Choroid plexus epithelial cell (primary cell): ENCODE measurements at places on chromosomes 7 and 10.

- peak; percentile 99 for DNase-seq
These were observed 481.5 kb upstream of the AKR1E2 start for GRCh38 chr10:4344492-4344994.

- DNase-seq, result no peak
These were observed 165.6 kb upstream of the PRR15 start for GRCh38 chr7:29398011-29398410.

- DNase-seq, result no peak
These were observed 17.0 kb upstream of the SVIL start for GRCh38 chr10:29651767-29652166.

DNA sequence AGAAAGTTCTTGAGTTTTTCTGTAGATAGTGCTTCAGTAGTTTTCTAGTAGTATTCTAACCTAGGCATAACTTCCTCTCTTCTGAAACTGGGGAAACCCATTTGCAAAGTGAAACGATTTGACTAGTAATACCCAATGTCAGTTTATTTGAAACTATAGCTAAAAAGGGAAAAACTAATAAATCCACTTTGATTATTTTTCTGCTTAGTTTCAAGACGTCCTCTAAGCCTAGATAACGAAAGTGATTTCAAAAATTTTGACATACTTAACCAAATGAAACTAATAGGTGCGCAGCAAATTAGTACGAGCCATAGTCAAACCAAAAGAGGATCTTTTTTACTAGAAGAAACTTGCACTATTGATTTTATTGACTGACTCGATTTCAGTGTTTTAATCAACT is 9.8 kb upstream of the SP8 start:
- no peak for DNase-seq

- DNase-seq, result peak; percentile 56
These were observed 236.1 kb upstream of the BMPER start for GRCh38 chr7:33669251-33669670.

DNA sequence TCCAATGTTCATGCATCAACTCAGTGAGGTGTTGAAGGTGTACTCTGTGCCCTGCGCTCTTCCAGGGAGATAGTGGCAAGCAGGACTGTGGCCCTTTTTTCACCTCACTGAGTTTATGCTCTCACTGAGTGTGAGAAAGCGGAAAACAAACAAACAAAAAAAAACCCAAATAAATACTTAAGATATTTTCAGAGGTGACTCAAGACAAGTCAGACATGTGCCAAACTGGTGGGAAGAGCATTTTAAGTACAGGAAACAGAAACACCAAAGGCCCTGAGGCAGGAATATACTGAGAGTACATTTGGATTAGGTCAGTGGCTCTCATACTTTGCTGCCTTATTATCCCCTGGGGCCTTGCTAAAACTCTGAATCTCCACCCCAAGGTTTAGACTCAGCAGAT is 111.9 kb upstream of the IGFBP3 start:
- DNase-seq, result peak; percentile 12

DNA sequence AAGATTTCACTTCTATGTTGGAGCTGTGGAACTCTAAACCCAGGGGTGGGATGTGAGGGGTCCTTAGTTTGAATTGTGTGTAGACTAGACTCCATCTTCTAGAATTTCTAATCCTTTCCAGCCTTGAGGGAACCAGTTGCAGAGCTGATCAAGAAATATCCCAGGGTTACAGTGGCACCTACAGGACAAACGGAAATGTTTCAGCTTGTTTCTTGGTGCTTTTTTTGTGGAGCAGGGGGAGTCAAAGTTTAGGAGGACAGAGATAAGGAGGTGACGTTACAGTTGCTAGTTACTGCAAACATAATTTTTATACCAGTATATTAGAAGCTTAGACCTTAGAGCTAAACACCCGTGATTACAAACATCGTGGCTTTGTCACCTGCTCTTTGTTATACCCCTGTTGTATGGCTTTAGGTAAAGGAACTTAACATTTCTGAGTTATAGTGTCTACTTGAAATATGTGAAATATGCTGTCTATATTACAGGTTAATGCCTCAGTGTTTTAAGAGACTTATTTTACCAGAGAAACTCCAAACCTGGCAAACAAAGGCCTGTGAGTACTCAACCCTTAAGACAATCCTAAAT is 84.5 kb upstream of the DYNC1I1 start:
- DNase-seq, result peak; percentile 72

DNA sequence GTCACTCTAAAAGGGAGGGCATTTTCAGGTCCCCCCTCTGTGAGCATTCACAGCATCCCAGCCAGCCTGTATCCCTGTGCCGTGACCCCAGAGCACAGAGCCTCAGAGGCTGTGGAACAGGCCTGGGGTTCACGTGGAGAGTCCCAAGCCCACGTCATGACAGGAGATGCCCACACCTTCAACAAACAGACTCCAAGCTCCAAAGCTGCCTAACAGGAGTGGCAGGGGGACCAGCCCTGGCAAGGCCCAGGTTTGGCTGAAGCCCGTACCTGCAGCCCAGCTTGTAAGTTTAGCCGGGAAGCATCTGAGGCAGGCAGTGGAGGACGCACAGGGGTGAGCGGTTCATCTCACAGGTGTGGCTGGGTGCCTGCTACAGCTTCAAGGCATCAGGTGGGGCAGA is 33.5 kb downstream of the LHPP start:
- no peak for DNase-seq

- no peak for DNase-seq
These were observed 149.1 kb upstream of the ADO start for GRCh38 chr10:62655337-62655994.

- DNase-seq, result no peak
These were observed 147.1 kb downstream of the BUB3 start for GRCh38 chr10:123301077-123301857.

DNA sequence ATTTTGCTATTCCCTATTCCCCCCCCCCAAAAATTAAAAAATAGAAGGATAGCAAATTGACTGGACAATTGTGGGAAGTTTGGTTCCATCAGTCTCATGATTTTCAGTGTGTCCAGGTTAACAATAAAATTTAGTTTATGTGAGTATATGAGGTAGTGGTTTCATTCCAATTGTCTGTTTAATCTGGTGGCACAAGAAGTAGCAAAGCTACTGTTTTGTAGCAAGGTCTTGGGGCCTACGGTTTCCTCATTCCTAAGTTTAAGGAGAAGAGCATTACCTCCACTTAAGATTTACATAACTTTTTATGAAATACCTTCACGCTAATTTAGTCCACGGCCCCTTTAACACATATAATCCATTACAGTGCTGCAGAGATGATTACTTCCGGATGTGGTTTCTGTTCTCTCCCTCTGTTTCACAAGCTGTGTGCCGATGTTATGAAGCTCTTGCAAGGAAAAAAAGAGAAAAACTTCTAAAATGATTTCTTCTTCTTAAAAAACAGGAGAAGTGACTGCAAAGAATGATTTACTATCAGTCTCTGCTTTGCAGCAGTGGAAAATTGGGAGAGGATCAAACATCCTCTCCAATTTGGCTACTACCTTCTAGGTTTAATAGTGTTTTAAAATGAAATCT is 32.7 kb upstream of the NPVF start:
- peak; percentile 78 for DNase-seq

GRCh38 chr10:5817322-5818047 is 4.3 kb upstream of the GDI2 start:
- no peak for DNase-seq

- no peak for DNase-seq
These were observed 190.0 kb downstream of the FAM107B start for GRCh38 chr10:14584661-14585060.

- DNase-seq, result peak; percentile 11
These were observed 27.5 kb upstream of the FIGNL1 start for GRCh38 chr7:50477640-50478039.

GRCh38 chr7:11957956-11958355 is 126.0 kb upstream of the THSD7A start:
- no peak for DNase-seq

DNA sequence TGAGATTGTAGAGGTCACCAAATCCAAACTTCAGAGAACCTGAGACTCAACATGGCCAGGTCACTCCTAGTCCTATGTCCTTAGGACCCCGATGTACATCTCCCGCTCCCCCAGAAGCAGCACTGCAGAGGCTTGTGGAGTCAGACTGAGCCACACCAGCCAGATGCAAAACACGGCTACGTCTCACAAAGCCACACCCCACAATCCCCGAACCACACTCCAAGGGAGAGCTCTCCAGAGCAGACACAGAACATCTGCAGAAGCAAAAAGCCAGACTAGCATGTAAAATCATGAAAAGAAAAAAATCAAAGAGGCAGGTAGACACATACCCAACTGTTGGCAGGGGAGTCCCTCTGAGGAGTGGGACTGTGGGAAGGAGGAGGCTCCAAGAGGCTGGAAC is 104.9 kb downstream of the CTBP2 start:
- peak; percentile 28 for DNase-seq

DNA sequence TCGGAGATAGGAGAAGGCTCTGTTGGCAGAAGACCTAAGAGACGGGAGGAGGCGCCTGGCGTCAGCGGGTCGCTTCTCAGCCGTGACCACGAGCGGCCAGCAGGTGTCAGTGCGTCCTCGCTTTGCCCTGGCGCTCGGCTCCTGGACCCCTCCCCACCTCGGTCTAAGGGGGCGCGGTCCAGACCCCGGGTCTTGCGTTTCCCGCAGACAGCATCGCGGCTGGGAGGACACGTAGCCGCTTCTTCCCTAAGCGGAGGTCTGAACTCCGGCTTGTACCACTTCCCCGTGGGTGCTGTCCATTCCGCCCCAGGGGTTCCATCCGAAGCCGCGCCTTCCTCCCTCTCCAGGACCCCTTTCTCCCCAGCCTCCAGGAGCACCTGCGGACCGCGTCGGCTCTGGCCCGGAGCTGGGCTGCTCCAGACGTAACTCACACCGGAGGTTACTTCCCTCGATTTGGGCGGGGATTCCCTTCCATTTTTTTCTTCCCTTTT is 593 bp upstream of the ADRA2A start:
- peak; percentile 62 for DNase-seq

DNA sequence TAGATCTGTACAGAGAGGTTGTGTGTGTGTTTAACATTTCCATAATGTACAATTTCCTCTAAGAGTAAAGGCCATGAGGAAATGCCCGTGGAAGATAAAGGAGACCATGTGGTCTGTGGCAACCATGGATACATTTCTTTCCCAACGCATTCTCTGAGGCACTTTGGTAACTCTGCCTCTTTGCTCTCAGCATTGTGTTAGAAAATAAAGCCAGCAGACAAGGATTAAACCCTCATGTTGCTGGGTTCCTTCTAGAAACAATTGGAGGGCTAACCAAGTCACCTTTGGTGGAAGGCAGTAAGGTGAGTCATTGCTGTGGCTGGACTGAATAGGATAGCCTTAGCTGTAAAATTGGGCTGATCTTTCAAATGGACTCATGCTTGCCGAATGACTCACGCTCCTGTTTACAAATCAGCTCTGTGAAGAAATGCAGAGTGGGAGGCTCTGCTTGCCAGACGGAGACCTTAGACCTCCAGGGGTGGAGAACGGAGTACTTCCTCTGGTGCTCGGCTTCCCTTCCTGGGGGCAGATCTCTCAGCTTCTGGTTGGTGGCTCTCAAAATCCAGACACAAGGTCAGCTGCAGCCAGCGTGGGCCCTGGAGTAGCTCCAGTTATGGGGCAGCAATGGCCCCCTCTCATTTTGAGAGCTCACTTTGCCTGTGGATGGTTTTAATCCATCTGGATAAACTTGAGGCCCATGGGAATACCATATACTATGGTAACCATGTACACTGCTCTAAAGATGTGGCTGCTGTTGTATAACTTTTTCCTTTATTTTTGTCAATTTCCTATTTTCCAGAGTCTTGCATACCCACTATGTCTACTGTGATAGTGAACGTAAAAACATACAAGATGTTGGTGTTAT is 137.3 kb downstream of the TCF7L2 start:
- peak; percentile 100 for DNase-seq

DNA sequence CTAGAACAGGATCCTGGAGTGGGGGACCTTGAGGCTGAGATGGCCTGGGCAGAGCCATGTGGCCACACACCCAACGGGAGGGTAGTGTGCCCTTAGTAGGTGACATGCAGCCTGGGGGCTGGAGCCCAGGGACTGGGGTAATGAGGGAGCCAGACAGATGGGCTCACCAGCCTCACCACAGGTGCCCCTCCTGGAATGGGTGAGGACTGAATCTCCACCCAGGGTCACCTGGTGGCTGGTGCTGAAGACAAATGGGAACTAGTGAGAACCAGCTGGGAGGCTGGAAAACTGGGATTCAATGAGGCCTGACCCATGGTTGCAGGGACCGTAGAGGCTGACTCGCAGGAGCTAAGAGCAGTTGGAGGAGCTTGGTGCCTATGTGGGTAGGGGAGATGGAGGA is 6.1 kb downstream of the ZP3 start:
- DNase-seq, result no peak

DNA sequence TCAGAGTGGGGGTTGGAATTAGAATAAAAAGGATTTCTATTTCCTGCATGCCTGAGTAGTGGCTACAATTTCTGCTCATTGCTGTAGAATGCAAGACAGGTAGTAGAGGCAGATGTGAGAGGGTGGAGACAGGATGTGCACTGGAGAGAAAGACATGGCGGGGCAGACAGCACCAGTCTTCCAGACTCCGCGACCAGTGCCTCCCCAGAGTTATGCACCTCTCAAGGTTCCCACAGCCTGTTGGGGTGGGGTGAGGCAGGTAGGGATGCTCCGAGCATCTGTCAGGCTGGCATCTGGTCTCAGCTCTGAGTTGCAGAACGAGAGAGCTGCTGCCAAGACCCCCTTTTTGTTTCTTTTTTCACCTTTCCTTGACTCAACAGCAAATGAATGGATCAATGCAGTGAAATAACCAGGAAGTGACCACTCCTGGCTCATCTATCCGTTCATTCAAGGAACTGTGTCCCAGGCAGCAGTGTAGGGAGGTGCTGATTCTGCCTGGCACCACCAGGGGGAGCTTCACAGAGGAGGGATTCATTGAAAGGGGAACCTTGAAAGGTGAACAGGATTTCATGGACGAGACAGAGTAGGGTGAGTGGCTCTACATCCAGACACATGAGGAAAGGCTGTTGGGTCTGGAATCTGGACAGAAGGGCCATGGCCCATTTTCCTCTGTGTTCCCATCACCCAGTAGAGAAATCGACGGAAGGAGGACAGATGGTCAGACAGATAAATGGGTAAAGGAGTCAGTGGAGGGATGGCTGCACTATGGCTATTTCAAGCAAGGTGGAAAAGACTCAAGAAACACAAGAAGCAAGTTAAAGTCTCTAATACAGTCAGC is 17.2 kb upstream of the SLC18A3 start:
- DNase-seq, result peak; percentile 73

DNA sequence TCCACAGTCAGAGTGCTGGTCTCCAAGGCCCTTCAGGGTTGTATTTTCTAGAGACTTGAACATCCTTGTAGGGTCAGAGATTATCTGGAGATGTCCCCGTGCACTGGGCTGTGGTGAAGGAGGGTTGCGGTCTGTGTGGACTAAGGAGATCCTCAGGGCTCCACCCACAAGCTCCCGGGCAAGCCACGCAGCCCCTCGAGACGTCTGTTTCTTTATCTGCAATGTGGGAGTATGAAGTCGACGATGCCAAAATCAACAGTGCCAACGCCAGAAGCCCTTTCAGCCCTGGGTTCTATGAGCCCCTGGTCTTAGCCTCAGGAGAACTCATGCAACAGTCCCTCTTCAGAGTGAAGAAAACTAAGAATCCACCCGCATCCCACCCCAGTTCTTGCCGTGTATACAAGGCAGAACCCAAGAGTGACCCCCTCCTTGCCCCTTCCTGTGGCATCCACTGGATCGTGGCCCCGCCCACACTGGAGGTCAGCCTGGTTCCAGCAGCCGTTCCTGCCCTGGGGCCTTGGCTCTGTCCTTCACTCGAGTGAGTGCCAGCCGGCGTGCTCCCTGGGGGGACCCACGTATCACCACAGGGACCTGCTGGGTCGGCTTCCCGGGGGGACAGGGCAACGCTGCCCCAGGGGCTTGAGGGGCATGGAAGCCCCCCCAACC is 6.0 kb upstream of the SHH start:
- no peak for DNase-seq

- no peak for DNase-seq
These were observed 19.1 kb downstream of the GARIN1A start for GRCh38 chr7:128691227-128691626.

GRCh38 chr7:44402401-44403060 is 77.1 kb upstream of the CAMK2B start:
- DNase-seq, result no peak
